Nucleus accumbens (tissue), 56 donors: ENCODE measurements at places on chromosomes 4 and X.

DNA sequence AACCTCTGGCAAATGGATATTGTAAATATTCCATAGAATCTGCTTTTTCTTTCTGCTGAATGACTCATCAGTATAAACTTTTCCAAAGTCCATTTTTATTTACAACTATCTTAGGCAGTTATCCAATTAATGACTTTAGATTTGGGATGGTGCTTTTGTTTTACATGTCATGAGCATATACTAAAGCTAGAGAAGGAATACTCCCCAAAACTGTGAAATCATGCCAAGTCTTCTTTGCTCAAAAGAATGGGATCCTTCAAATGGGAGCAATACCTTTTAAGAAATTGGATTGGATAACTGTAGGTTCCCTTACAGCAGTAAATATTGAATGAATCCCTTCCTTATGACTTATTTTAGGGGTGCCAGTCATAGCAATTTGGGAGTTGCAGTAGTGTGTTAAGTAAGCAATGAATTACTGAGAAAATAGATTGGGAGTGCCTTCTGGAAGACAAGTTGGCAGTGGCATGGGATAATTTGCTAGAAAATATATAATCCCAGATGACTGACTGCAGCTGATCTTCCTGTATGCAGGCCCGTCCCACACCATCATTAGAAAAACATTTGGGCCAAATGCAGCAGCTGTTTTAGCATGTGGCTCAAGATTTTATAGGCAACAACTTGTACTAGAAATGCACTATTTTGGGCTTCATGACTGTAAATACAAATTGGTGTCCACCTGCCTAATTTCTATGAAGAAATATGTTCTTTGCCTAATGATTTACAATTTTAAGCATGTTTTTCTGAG is 2.8 kb downstream of the TMPRSS11D start:
- DNase-seq: no peak

DNA sequence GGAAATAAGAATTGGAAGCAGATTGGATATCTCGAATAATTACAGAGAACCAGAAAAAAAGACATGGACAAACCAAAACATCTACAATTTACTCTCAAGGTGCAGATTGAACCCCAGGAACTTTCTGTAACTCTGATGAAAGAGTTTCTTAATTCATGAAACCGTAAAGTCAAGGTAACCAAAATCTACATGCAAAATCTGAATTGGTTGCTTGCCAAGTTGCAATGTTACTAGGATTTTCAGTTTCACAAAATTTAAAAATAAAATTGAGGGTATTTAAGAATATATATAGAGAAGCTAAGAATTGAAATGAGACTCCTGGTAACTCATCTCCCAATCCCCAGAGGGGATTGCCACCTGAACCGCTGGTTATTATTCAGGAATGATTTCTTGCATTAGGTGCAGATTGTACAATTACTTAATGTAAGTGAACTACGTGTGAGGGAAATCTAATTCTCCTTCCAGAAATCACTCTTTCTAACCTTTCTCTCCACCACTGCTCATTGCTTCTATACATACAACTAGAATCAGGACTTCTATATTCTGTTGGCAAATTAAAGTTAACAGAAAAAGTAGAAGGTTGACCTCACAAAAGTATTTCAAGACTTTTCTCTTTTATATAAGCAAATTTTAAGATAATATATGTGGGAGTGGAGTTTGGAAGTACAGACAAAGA is 221.5 kb upstream of the NDST4 start:
- no peak for DNase-seq

DNA sequence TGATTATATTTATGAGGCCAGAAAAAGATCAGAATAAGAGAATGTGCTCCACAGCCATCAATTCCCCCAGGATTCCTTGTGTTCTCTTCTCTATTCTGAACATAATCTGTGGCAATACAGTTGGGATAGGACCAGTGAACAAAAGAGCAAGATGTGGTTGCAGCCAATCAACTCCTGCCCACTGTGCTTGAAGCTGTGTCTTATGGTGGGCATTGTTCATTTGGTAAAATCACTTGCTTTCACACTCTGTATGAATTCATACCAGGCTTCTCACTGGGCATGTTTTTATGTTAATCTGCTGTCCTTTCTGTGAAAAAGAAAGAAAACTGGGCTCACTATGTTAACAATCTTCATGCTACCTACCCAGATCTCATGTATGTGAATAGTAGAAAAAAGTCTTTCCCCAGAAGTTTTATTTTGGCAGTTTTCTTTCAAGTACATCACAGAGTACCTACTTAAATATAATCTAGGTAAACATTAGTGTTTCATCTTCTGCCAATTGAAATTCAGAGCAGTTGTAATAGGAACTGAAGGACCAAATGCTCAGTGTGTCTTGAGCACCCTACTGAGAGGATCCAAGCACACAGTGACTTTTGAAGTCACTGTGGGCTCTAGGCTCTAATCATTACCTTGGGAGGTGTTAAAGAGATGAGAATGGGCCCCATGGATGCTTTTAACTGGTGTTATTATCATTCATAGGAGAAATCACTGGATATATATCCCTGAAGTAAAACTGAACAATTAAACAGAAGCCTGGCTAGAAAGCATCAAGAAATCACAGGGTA is 429.2 kb upstream of the TRAM1L1 start:
- no peak for DNase-seq

DNA sequence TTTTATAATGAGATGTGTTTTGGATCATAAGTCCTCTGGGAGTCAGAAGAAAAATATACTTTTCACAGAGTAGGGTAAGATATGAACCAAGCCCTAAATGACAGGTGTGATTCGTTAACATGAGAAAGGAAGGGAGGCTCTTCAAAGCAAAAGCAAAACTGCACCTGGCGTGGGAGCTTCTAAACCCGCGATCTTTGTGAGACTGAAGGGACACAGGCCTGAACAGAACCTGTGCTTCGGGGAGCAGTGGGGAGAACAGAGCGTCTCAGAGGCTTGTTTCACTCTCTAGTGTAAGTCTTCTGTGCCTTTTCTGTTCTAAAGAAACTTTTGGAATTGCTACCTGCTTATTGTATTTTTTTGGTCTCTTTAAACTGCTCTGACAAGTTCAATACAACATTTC is 30.2 kb upstream of the CYP4V2 start:
- DNase-seq: no peak

- DNase-seq: peak; percentile 8
Measured at GRCh38 chr4:183256756-183257385, 63.2 kb downstream of the CLDN22 start.

DNA sequence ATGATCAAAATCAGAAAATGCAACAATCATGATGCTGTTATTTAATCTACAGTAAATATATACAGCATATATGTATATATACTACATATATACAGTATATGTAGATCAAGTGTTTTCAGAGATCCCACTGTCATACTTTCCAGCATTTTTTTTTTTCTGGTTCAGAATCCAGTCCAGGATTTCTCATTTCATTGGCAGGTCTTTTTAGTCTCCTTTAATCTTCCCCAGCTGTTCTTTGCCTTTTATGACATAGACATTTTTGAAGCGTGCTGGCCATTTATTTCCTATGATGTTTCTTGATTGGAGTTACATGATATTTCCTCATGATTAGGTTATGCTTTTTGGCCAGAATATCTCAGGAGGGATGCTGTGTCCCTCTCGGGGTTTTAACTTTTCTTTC is 92.0 kb upstream of the TLR2 start:
- DNase-seq: no peak

DNA sequence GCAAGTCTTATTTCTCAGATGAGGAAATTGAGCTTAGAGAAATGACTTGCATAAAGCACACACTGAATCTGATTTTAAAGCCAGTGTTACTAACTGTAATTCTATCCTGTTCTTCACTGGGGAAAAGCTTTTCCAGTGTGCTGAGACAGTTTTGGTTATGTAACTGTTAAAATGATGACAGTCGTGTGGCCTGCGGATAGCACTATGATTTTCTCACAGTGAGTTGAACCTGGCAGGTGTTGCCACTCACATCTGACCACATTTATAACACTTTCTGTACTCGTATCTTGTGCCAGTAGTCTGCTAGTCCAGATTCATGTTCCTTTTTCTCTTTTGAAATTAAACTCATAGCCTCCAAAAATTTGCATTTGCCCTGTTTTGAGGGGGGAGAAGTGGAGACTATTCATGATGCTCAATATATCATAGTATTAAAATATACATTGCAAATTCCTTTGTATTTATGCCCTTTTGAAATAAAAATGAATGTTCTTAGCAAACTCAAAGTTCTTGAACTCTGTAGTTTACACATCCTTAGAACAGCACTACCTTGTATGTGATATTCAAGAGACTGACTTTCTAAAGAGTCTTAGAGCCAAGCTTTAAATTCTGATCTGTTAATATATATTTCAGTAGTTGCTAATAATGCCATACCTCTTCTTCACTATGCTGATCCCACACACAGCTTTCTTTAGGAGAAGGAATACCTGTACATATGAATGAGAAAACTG is 132.3 kb downstream of the PDLIM5 start:
- DNase-seq: no peak

GRCh38 chr4:147309434-147309833 is 171.5 kb upstream of the EDNRA start:
- DNase-seq: no peak

- DNase-seq: no peak
Measured at GRCh38 chr4:41058426-41058825, 155.9 kb downstream of the APBB2 start.

GRCh38 chr4:105657117-105657765 is 51.2 kb downstream of the INTS12 start:
- no peak for DNase-seq

DNA sequence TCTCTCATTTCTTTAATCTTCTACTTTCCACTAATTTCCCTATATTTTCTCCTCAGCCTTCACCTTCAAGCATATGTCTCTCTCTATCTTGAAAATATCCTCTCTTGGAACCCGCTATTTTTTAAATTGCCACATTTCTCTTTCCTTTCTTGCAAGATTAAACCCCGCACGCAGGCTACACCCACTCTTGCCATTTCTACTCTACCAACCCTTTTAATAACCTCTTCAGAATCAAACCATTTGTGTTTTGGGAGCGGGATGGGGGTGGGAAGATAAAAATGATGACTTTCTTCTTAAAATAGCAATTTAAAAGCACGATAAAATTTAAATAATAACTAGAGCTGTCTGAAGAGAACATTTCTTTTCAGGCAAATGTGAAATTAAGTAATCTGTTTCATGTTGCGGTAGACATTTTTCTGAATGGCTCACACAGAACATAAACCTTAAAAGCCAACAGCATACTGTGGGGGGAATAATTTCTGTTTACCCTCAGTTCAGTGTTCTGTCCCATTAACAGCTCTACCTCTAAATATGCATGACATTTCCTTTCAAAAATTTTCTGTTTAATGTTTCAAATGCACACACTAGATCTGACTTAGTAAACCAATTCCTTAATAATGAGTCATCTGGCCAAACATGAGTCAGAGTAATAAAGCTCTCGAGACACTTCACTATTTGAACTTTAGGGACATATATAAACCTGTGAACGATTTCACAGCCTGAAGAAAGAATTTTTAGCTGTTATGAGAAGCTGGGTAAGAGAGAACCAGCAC is 20.5 kb downstream of the ARSJ start:
- DNase-seq: no peak

- no peak for DNase-seq
Measured at GRCh38 chr4:104772849-104773248, 278.2 kb upstream of the CXXC4 start.

DNA sequence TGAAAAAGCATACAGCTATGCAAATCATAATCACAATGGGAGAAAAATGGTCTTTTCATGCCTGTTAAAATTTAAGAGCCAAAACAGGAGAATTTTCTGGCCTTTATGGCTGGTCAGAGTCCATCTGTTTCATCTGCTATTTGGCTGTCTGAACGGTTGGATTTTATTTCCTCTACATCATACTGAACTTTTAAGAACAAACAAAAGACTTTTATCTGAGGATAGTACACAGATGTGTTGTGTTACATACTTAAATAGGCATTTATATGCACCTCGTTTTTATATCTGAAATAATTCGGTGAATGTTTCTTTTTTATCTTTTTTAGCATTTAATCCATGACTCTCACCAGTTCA is 18.0 kb upstream of the WWC2 start:
- no peak for DNase-seq

DNA sequence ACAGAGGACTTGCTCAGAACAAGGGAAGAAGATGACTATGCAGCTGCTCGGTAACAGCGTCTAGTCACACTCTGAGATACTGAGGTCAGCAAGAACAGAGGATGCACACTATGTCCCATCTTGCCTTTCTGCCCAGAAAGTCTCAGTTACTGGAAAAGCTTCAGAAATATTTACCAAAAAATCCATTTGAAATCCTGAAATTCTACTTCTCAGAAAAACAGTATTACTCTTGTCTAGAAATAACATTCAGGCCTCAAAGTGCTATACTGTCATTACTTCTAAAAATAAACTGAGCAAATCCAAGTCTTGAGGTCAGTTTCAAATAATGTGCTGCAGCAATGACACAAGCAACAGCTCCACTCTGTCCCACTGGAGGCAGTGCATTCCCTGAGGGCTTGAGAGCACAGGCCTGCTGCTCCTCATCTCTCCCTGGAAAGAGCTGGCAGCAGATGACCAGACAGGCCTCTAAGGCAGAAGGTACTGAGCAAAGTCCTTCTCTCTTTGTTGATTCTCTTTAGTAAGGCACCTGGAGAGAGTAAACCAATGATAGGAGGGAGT is 76.9 kb downstream of the CAMK2D start:
- peak; percentile 8 for DNase-seq

DNA sequence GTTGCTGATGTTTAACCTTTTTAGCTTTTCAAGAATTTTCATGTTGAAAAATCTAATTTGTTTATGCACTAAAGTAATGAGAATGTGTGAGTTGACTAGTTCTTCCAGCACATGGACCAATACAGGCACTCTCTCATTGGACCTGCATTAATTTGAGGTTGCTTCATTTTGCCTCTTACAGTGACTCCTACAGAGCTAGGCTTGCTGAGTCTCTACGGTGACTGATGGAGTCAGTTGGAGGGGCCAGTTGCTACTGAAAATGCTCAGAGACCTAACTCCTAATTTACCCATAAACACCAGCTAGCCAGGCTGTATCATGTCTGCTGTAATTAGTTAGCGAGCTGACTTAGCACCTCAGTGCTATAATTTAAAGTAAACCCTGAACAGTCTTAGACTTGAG is 10.9 kb downstream of the MTHFD2L start:
- DNase-seq: no peak

GRCh38 chr4:125434136-125434535 is 119.4 kb downstream of the FAT4 start:
- DNase-seq: no peak

DNA sequence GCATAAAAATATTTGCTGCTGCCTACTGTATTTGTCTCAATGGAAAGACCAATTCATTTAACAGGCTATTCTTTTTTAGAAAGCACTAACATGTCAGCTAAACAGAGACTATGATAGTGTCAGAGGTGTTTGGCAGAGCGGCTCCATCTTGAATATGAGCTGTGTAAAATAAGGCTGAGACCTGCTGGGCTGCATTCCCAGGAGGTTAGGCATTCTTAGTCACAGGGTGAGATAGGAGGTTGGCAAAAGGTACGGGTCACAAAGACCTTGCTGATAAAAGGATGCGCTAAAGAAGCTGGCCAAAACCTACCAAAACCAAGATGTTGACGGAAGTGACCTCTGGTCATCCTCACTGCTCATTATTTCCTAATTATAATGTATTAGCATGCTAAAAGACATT is 41.8 kb downstream of the NPY5R start:
- DNase-seq: no peak
